CD4-positive, alpha-beta memory T cell (primary cell): ENCODE measurements at places on chromosomes 4 and X. TPM values are rescaled to one million over a fixed set of nuclear protein-coding genes. Genes with fewer than 3 reads are reported as not detected.

PABPC4L gene
- total RNA-seq, result not detected

MAGEC3 gene
- total RNA-seq, result not detected

SOWAHD gene
- total RNA-seq, result 1.9 TPM

ADGRG4 gene
- not detected for total RNA-seq

TRPC5OS gene
- not detected for total RNA-seq

HELT gene
- not detected for total RNA-seq

SLC6A14 gene
- total RNA-seq, result not detected

KLB gene
- not detected for total RNA-seq

PDGFC gene
- total RNA-seq, result 0.29 TPM

ACSL4 gene
- total RNA-seq, result 21.4 TPM

SLC9B1 gene
- 3.2 TPM for total RNA-seq

RS1 gene
- total RNA-seq, result not detected

TNMD gene
- total RNA-seq, result not detected

TNIP3 gene
- 0.38 TPM for total RNA-seq

POU3F4 gene
- not detected for total RNA-seq

CLTRN gene
- total RNA-seq, result 0.33 TPM

ETDB gene
- not detected for total RNA-seq
